B cell (primary cell): ENCODE measurements at places on chromosomes 5 and 9.

DNA sequence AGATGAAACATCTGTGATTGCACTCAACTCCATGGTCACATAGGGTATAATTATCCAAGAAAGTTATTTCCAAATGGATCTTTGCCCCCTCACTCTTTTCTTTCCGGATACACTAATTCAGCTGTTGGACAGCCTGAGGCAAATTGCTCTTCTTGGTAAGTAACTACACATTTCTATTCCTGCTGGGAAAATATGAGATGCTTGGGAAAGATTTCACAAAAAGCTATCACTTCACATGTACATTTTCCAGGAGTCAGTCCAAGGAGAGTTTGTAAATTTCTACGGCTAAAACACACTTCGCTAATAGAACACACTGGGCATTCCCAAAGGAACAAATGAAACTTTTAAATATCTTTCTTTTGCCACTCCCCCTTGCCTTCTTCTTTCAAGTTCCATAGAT lies 123.0 kb upstream of the GRIA1 start:
- no peak for DNase-seq

DNA sequence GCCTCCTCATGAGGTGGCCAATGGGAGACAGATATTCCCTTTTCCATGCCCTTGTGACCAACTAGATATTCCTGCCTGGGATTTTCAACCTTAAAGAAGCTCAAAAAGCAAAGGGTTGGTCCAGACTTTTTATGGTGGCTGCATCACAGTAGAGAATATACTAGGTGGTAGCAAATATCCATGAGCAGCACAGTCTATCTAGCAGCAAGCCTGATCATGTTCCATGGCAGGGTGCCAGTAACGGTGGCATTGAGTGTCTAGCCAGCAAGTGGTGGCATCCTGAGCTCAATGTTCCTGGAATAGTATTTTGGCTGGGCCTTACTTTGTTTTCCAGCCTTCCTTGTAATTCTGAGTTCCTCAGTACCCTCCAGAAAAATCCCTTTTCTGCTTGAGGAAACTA lies 25.8 kb downstream of the CDC25C start:
- DNase-seq, result no peak

DNA sequence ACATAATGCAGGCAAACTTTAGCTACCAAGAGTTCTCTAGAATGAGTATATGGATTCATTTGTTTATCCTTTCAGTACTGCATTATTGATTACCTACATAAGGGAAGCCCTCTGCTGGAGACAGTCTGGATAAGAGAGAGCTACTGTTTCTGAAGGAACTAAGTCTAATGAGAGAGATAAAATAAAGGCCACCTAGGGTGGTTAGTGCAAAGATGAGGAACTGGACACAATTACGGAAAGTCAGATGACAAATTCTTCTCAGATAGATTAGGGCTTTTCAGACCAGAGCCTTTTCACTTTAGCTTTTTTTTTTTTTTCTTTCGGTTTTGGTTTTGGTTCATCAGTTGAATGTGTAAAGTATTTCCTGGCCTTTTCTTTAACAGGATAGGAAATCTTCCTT lies 31.3 kb downstream of the ISOC1 start:
- DNase-seq, result peak; percentile 20

- DNase-seq, result peak; percentile 15
These were observed 34.0 kb upstream of the PPP1R2B start for GRCh38 chr5:156815988-156816599.

DNA sequence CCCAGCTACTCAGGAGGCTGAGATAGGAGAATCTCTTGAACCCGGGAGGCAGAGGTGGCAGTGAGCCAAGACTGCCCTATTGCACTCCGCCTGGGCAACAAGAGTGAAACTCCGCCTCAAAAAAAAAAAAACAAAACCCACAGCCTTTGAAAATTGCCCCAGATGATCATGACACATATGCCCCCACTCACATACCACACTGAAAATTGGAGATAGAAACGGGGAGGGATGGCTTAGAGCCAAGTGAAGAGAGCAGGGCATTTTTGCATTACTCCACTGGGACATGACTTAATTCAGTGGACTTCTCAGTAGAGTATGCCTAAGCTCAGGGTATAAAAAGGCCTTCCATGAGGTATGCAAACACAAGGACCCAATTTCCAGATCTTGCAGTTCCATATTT lies 309.3 kb downstream of the BNC2 start:
- DNase-seq, result no peak

- DNase-seq, result no peak
These were observed 32.4 kb downstream of the MYO10 start for GRCh38 chr5:16903480-16904300.

GRCh38 chr9:121672213-121672612 lies 20.8 kb downstream of the DAB2IP start:
- no peak for DNase-seq

GRCh38 chr5:148626081-148626613 lies 28.2 kb downstream of the HTR4 start:
- no peak for DNase-seq

DNA sequence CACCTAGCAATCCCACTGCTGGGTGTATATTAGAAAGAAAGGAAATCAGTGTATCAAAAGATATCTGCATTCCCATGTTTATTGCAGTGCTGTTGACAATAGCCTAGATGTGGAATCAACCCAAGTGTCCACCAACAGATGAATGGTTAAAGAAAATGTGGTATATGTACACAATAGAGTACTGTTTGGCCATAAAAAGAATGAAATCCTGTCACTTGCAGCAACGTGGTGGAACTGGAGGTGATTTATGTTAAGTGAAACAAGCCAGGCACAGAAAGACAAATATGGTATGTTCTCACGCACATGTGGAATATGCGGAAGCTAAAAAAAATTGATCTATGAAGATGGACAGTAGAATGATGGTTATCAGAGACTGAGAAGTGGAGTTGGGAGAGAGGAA lies 221.6 kb upstream of the DAP start:
- DNase-seq, result no peak

DNA sequence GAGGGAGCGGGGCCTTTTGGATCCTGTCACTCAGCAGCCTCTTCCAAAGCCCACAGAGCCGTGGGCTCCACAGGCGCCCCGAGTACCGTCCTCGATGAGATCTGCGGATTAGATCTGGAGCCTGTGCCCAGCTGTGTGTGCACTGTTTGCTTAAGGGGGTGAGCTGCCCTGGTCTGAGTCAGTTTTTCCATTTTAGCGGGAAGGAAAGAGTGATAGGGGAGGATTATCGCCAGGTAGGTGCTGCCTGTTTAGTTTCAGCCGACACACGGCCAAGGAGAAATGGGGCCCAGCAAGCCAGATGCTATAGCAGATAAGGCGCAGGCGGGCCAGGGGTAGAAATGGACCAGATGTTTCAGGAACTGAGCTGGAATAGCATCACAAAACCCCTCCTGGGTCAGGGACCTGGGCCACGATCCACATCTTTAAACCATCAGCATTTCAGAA lies 18.1 kb downstream of the COL5A1 start:
- DNase-seq, result no peak

- DNase-seq, result no peak
These were observed 5.1 kb downstream of the GLRX start for GRCh38 chr5:95817430-95817829.

- DNase-seq, result no peak
These were observed 7.1 kb downstream of the ANP32B start for GRCh38 chr9:97990259-97990658.

GRCh38 chr9:36113999-36114398 lies 22.5 kb upstream of the GLIPR2 start:
- no peak for DNase-seq

DNA sequence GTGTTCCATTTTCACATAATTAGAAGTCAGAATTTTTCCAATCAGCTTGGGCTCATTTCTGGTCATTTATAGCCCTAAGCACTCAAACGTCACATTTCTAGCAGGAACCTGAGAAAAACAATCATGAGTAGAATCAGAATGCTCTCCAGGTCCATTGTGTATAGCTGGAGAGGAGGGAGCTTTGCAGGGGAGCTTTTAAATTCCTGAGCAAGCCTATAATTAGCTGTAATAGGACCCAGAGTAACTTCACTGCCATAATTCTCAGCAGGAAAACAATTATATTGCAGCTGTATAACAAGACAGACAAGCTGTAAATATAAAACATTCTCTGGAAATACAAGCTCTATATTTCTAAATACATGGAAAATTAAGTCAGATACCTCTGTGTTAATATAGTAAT lies 637.6 kb upstream of the SGCD start:
- no peak for DNase-seq

DNA sequence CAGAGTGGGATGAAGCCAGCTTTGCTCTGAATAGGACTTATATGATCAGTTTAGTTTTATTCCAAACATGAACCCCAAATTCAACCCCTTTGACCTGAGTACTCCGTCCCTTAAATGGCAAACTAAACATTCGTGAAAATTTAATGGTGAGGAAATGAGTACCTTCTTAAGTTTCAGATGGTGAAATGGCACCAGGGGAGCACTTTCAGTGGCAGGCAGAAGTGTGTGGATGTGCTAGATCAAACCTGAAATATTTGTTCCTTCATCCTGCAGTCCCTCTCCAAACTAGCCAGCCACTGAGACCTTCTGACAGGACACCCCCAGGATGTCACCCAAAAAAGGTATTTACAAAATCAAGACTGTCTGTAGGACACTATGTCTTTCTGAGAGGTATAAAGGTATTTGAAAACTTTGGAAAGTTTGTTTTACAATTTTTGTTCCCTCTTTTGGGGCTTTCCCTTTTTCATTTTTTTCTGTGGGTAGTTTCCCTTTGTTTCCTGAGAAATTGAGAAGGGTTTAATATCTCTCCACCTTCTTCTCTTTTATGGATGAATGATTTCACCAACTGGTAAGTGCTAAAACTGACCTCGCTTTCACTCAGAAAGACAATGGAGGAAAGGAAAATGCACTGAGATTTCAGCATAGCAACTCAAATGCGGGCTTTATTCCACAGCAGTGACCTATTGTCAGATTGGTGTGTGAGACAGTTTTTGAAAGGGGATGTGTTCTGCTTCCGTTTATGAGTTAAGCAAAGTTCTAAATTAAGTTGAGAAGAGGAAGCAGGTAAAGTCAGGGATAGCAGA lies 127.1 kb downstream of the TMC1 start:
- no peak for DNase-seq

GRCh38 chr5:76537073-76537543 lies 86.1 kb downstream of the F2RL2 start:
- no peak for DNase-seq

GRCh38 chr5:142597546-142598337 lies 88.1 kb downstream of the FGF1 start:
- DNase-seq, result no peak

GRCh38 chr9:14515571-14516198 lies 177.5 kb downstream of the ZDHHC21 start:
- DNase-seq, result no peak
